ENCODE measurements at places on chromosomes 5 and 9. TPM values are rescaled to one million over a fixed set of nuclear protein-coding genes. Genes with fewer than 3 reads are reported as not detected.

The FGF18 gene
- total RNA-seq = 0.63 TPM

The CNTLN gene
- 21.3 TPM for total RNA-seq

The SVEP1 gene
- 16.3 TPM for total RNA-seq

The TSSK1B gene
- total RNA-seq = 0.31 TPM

The FOXD4 gene
- total RNA-seq = 0.31 TPM

The OTP gene
- not detected for total RNA-seq
